ENCODE measurements at places on chromosomes 13 and 19. TPM values are rescaled to one million over a fixed set of nuclear protein-coding genes. Genes with fewer than 3 reads are reported as not detected.

The FBXO17 gene
- 36.2 TPM for total RNA-seq

The FPR1 gene
- 0.44 TPM for total RNA-seq

The SSC5D gene
- 81.2 TPM for total RNA-seq

The RAB3D gene
- total RNA-seq: 8.3 TPM

The METTL21C gene
- total RNA-seq: not detected

The DAND5 gene
- total RNA-seq: not detected

The LRRC63 gene
- not detected for total RNA-seq

The ANGPTL8 gene
- total RNA-seq: not detected

The CYP4F11 gene
- total RNA-seq: not detected

The PLIN5 gene
- 0.59 TPM for total RNA-seq

The CEACAM8 gene
- not detected for total RNA-seq

The ZNF560 gene
- not detected for total RNA-seq

The ZNF20 gene
- total RNA-seq: 3.1 TPM

The CDX2 gene
- not detected for total RNA-seq

The CGB3 gene
- total RNA-seq: not detected

The KIR2DL4 gene
- not detected for total RNA-seq

The AP1M2 gene
- not detected for total RNA-seq

The PHLDB3 gene
- 5.9 TPM for total RNA-seq

The CYP4F2 gene
- not detected for total RNA-seq

The BORCS8 gene
- 7.2 TPM for total RNA-seq

The C19orf67 gene
- total RNA-seq: not detected

The CGB2 gene
- not detected for total RNA-seq

The ZNF320 gene
- 4.2 TPM for total RNA-seq

The CEACAM19 gene
- 1.2 TPM for total RNA-seq

The ZNF554 gene
- 2.6 TPM for total RNA-seq

The ZNF724 gene
- total RNA-seq: 1.9 TPM

The SMIM44 gene
- total RNA-seq: not detected

The CPB2 gene
- total RNA-seq: not detected

The THSD8 gene
- not detected for total RNA-seq

The NBEA gene
- total RNA-seq: 2.0 TPM

The NLRP11 gene
- 0.06 TPM for total RNA-seq

The S1PR2 gene
- 26.8 TPM for total RNA-seq

The PLEKHA4 gene
- 47.2 TPM for total RNA-seq

The WDR88 gene
- total RNA-seq: not detected

The IGSF23 gene
- total RNA-seq: not detected

Measured in cardiac ventricle fibroblast (primary cell).